CD4-positive, alpha-beta T cell treated with Interleukin-10 for 1 hour (primary cell): ENCODE measurements at places on chromosomes 1 and 21.

DNA sequence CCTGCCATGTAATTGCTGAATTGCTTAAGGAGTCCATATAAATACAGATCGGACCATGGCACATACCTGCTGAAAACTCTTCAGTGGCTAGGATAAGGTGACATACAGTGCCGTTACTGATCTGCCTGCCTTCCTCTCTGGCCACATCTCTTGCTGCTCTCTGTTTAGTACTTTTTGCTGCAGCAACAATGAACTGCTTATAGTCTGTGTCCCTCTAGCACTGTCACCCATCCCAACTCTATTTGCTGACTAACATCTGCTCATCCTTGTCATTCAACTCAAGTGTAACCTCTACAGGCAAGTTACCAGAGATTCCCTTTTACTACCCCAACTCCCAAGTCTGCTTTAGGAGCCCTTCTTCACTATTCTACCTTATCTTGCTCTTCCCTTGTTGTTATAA lies 65.6 kb downstream of the GTF2B start:
- no peak for DNase-seq

DNA sequence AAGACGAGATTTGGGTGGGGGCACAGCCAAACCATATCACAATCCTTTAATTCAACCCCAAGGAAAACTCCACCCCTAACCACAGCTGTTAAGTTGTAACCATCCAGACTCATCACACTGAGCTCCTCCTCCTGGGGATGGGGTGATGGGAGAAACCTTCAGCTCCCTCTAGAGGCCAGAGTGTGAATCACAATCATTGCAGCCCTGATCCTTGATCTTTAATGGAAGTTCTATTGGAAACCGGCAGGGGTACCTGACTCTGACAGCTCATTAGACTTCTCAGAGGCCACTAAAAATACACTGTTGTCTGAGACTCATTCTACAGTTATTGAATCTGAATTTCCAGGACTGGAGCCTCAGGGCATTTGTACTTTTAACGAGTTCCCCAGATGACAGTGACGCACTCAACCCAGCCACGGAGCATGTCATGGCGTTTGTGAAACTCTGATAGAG lies 127.2 kb downstream of the IGSF21 start:
- DNase-seq, result no peak

DNA sequence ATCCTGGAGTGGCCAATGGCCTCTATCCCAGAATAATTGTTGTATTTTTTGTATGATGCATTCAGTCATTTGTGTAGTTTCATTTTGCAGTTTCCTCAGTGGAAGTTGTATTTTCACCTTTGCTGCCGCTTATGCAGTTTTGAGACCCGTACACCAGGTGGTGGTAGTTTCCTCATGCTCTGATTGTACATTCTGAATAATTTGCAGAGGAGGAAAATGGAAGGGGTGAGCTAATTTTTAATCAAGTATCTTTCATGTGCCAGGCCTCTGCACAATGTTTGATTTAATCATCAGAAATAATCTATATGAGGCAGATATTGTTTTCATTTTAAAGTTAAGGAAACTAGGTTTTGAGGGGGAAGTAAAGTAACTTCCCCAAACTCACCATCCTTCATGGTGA lies 29.5 kb downstream of the HLX start:
- DNase-seq, result no peak

DNA sequence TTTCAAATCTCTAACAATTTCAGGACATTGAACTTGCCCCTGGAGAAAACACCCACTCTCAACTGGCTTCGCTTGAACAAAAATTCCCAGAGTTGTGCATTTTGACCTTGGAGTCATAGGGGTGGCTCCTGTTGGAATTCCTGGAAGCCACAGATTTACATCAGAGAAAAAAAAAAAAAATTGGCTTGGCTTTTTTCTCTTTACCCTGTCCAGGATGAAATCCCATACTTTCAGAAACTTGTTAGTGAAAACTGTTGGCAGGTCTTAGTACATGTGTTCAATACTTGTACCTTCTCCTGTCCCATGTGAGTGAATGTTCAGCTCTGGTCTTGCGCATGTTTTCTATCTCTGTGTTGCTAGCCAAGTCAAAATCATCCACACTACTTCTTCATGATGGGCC lies 228.8 kb downstream of the TGFB2 start:
- DNase-seq, result no peak

- no peak for DNase-seq
These were observed 126.9 kb downstream of the RNF220 start for GRCh38 chr1:44531785-44532566.

- DNase-seq, result peak; percentile 48
These were observed 520 bp upstream of the MR1 start for GRCh38 chr1:181033128-181033798.

- DNase-seq, result peak; percentile 10
These were observed 67.7 kb upstream of the RAB4A start for GRCh38 chr1:229203030-229203751.

DNA sequence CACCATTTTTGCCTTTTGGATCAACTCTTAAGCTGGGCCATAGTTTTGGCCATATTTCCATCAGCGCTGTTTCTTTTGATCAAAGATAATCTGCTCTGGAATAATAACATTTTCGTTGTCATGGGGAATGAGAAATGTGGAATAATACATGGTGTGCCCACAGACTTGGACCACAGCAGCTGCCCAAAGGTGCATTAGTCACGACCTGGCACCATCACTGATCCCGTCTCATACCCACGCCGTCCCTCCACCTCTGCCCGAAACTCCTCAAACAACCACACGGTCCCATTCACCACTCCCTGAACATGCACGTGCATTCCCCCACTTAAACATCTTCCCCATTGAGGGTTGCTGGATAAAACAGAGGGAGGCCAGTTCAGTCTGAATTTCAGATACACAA lies 76.9 kb downstream of the SLC66A1 start:
- DNase-seq, result no peak
